ENCODE measurements at places on chromosomes 16 and 17.
A peak's percentile ranks its signal among the peaks of the same experiment; 100 is the strongest.

- DNase-seq: no peak
Measured at GRCh38 chr16:24935336-24935735, 79.8 kb downstream of the ARHGAP17 start.

DNA sequence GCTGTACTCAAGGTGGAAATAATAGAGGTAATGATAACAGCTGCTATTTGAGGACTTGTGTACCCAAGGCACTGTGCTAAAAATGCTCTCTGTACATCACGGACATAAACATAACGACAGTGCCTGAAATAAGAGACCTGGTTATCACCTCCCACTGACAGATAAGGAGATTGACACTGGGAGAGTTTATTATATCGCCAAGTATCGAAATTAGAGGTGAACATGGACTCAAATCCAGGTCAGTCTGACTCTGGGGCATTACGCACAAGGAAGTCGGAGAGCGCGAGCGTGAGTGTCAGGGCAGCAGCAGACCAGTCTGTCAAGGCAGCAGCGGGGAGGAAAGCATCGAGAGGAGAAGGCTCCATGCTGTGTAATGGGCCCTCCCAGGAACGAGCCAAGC lies 57.1 kb downstream of the GOSR1 start:
- DNase-seq: no peak

- no peak for DNase-seq
Measured at GRCh38 chr17:67520916-67521774, 144.1 kb downstream of the PITPNC1 start.

GRCh38 chr17:29677824-29678223 lies 55.1 kb upstream of the CORO6 start:
- DNase-seq: no peak

- DNase-seq: no peak
Measured at GRCh38 chr16:27819356-27819755, 244.2 kb downstream of the GSG1L start.

DNA sequence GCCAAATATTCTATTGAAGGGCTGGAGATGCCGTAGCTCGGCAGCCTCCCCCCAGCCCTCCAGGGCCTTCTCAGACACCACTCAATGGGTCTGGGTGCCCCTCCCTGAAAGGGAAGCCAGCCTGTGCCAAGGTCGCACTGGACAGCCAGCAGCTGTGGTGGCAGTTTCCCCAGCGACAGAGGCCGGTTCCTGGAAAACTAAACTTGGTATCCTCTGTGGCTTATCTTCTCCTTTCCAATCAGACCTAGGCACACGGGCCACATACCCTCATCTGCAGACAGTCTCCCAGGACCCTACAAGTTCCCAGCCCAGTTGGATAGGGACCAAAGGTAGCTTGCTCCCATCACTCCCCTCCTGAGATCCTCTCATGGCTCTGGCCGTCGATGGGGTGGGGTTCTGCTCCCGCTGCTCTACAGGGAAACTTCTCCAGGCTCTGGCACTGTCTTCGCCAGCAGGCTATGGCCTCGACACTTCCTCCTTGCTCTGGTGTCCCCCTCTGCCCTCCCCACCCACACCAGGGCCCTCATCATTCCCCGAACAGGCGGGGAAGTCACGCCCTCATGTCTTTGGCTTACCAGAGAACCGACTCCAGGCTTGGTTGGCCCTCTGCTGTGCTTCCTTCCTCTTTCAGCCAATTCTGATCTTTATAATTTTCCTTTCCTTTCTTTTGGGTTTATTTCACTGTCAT lies 18.3 kb upstream of the IL21R start:
- no peak for DNase-seq

- DNase-seq: no peak
Measured at GRCh38 chr16:25034911-25035310, 19.7 kb upstream of the ARHGAP17 start.

DNA sequence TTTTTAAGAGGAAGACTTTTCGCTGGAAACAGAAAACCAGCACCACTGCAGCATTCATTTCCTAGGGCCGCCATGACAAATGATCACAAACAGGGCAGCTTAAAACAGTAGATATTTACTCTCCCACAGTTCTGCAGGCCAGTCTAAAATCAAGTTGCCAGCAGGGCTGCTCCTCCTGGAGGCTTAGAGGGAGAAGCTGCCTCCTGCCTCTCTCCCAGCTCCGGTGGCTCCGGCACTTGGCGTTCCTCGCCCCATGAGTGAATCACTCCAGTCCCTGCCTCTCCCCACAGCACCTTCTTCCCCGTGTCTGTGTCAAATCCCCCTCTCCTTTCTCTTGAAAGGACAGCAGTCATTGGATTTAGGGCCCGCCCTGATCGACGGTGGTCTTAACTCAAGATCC lies 72.1 kb downstream of the SOCS1 start:
- DNase-seq: no peak

GRCh38 chr17:62664336-62665120 lies 37.1 kb downstream of the MRC2 start:
- no peak for DNase-seq

- DNase-seq: no peak
Measured at GRCh38 chr17:17114592-17115225, 72.5 kb downstream of the MPRIP start.

GRCh38 chr17:45108595-45109521 lies 23.5 kb downstream of the PLCD3 start:
- no peak for DNase-seq

- no peak for DNase-seq
Measured at GRCh38 chr17:69123626-69124025, 18.1 kb downstream of the ABCA6 start.

DNA sequence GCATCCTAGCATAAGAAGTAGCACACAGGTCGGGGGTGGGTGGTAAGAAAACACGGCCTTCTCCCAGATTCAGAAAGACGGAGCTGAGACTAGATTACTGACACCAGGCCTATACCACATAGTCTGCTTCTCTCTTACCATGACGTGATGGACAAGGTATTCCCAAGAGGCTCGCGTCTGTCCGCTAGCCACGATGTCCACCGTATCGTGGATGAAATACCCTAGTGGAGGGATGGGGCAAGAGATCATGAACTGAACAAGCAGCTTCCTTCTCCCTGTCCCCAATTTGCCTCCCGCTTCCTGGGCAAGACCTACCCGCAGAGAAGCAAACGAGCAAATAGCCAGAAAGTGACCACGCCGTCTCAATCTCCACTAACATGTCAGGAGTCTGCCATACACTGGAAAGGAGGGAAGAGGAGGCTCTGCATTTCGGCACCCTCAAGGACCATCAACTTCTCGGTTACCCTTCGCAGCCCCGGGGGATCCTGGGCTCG lies 820 bp downstream of the TLCD1 start:
- DNase-seq: no peak

GRCh38 chr17:69828087-69828486 lies 246.9 kb upstream of the KCNJ16 start:
- DNase-seq: no peak

- peak; percentile 61 for DNase-seq
Measured at GRCh38 chr17:32141258-32141657, 1.0 kb upstream of the RHOT1 start.

DNA sequence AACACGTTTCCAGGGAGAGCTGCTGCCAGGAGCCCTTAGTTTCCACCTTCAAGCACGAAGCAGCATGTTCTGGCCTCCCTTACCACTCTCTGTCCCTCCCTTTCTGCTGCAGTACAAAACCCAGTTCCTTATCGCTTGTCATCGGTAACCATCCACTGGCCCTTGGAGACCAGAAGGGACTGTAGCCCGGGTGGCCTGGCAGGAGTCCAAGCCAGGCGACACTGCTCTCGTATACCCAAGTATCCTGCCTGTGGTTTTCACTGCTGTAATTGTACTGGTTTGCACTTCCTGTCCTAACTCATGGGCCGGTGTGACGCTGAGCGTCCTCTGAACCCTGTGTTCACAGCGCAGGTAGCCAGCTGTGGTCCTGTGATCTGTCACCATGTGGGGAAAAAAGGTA lies 81.1 kb downstream of the MAF start:
- no peak for DNase-seq

DNA sequence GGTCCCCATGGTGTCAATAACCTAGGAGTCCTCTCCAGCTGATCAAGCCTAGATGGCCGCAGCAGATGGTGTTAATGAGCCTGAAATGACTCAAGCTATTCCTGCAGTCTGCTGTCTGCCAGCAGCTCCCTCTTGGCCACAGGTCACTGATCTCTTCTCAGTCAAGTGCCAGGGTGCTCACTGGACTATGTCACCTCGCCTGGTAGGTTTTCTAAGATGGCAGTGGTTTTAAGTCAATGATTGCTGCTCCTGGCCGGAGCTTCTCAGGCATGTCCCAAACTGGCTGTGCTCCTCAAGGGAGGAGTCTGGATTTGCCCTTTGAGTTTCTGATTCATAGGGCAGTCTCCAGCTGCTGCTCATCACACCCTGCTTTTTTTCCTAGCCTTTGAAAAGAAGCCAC lies 58.6 kb upstream of the SHISA6 start:
- no peak for DNase-seq

DNA sequence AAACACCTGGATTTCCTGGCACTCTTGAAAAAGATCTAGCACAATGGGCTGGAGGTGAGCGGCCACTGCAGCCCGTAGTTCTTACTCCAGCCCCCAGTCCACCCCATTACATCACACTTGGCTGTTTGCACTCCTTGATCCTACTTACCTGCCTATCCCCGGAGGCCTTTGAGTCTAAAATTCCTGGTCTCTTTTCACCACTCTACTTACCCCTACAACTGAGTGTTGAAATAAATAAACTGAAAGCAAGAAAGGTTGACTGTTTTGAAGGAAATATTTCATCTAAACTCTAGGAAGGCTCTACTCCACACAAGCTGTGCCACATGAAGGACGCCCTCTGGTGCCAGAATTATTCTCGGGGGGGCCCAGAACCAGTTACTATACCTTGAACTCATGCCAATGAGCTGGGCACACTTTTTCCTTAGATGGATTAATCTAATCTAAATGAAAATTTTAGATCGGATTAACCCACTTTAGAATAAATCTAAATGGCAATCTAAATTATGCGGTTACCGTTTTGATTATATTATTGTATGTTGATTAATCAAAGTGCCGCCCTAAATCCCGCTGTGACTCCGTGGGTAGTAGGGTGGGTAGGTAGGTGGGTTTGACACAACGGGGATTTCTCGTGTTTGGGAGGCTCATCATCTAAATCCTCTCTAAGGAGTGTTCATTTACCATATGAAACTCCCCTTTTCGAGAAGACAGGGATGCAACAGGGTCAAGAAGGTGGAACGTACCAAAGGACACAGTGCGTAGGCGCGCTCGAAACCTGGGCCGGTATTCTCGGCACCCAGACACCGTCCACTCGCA lies 651 bp upstream of the EIF1 start:
- no peak for DNase-seq

DNA sequence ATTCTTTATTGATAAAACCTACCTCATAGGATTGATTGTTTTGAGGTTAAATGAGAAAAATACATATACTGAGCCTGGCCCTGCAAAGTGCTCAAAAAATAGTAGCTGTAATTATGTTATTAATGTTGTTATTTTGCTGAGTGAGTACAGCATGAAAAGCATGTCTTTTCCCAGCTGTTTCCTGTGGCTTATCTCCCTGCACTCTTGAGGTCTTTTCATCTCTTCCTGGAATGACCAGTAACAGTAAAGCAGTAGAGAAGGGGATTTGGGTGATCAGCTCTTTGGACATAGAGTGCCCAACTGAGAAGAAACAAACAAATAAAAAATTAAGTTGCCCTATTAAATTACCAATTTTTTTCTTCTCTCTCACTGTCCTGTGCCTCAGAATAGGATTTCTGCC lies 53.7 kb downstream of the NFAT5 start:
- no peak for DNase-seq

DNA sequence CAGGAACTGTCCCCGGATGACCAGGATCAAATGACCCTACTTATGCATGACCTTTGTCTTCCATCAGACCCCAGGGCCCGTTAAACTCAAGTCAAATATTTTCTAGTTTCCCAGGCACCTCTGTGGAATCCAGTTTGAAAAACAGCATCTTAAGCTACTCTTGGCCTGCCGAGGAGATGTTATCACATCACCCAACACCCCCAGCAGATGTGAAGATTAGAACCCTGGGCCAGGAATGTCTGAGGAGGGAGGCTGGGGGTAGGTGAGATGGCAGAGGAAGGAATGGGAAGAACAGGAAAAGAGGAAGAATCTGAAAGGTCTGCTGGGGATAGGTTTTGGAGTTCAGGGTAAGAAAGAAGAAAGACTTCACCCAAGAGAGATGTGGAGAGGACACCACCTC lies 79.2 kb downstream of the AXIN2 start:
- no peak for DNase-seq

- DNase-seq: no peak
Measured at GRCh38 chr17:16989953-16990860, 18.3 kb upstream of the TNFRSF13B start.

DNA sequence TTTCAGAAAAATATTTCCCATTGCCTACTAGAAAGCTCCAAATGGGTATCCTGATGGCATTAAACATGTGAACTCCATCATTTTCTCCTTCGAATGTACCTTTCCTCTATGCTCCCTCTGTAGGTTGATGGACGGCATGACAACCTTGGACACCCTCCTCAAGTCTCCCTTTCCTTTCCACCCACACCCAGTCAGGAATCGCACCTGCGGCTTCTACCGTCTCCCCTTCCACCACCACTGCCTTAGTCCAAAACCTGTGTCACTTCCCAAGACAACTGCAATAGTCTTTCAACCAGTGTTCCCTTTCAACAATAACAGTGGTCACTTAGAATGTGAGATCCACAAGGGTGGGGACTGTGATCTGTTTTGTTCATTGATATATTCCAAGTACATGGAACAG lies 233.1 kb upstream of the AXIN2 start:
- no peak for DNase-seq

- DNase-seq: no peak
Measured at GRCh38 chr17:79826204-79826680, 13.0 kb downstream of the CBX4 start.

GRCh38 chr17:59221159-59221847 lies 992 bp downstream of the GDPD1 start:
- no peak for DNase-seq

DNA sequence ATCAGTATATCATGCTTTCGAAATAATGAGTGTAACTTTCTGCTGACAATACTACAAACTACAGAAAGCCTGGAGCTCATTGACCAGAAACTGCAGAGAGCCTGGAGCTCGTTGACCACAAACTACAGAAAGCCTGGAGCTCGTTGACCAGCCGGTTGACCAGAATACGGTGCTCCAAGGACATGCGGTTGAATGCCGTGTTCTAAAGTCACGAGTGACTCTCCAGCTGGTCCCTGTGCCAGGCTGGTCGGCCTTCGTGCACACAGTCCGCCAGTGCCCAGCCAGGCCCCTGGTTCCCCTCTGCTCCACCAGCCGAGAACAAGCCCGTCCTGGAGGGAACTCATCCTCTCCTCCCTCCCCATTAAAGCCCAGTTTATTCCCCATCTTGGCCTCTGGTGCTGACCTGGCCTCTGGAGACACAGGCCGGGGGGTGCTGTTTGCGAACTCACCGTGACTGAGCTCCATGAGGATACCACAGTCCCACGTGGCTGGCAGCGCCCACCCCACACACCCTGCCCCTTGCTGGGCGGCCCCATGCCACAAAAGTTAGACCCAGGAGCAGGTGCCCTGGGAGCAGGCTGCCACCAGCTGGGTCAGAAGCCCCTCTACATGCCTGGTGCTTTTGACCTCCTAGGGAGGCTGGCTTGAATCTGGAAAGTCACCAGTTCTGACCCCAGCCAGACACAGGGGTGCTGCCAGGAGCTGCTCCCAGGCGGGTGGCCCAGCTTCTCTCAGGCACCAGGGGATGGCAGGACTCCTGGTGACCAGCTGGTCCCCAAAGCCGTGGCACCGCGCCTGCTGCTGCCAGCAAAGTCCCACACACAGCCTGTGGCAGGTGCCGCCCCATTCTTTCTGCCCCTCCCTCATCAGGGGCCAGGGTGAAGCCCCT lies 15.5 kb upstream of the CDH15 start:
- no peak for DNase-seq
